NCI-H524 (cell line): ENCODE measurements at places on chromosomes 6 and 20.

DNA sequence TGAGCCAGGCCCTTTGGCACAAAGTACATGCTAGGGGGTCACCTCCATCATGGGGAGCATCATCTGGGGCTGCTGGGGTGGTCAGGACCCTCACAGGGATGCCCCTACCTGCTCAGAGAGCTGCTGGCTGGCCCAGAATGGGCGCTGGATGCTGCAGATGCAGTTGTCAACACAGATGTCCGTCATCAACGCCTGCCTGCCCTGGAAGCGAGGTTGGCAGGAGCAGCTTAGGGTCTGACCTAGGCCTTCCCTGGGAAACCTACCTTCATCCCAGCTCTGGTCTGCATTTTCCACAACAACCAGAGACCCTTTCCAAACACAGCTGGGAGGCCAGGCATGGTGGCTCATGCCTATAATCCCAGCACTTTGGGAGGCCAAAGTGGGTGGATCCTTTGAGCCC, 88.0 kb downstream of the EDN3 start:
- no peak for DNase-seq

DNA sequence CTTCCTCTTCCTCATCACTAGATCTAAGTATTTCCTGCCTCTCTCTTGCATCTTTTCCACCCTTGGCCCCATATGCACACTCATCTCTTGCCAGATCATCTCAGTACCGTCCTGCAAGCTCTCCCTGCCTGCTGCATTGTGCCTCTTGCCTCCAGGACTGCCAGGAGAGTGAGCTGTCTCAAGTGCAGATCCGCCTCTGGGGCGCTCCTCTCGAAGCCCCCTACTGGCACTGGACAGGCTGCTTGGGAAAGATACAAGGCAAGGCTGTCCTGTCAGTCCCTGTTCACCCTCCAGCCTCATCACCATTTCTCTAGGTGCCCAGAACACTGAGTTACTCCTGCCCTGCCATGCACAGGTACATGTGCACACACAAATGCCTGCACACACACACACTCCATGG, 10.2 kb downstream of the SYNDIG1 start:
- DNase-seq: no peak

- no peak for DNase-seq
Measured at GRCh38 chr6:39941820-39942219, 7.6 kb upstream of the MOCS1 start.

DNA sequence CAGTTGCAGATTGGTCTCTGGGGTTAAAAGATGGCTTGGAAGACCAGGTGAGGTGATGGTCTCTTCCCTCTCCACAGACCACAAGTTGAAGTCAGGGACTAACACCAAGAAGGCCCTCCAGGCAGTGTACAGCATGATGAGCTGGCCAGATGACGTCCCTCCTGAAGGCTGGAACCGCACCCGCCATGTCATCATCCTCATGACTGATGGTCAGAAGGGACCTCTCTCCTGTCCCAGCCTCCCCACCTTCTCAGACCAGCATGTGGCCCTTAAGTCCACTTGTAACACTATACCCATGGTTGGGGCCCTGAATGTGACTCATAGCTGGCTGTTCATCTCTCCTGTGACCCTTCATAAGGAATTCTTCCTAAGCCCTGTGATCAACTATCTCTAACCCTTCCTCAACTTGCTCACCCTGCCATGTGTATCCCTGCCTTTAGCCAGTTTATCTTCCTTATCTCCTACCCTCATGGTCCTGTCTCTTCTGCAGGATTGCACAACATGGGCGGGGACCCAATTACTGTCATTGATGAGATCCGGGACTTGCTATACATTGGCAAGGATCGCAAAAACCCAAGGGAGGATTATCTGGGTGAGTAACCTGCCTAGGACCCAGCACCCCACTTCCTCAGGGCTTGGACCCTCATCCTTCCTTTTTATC, 3.0 kb downstream of the CFB start:
- no peak for DNase-seq

DNA sequence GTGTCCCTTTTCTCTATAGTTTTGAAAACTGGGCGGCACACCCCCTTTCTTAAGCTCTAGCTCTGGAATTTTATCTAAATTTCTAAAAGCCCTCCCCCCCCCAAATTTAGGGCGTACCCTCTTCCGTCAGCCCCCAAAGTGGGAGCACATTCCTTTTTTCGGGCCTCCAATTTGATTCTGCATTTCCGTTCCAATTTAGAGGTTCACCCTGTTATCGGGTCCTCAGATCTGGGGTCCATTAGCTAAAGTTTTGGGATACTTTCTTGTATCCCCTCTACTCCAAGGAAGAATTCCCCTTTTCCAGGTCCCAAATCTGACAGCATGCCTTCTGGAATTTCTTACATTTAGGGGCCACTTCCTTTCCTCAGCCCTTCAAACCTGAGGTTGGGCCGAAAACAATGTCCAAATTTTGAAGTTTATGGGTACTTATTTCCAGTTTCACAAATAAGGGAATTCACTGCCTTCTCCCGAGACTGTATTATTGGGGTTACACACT, 796 bp downstream of the PHF20 start:
- no peak for DNase-seq

- DNase-seq: no peak
Measured at GRCh38 chr6:128337619-128338018, 182.8 kb downstream of the PTPRK start.

- no peak for DNase-seq
Measured at GRCh38 chr6:54118117-54118516, 6.9 kb downstream of the MLIP start.
